ENCODE measurements at places on chromosomes 7 and 10.

DNA sequence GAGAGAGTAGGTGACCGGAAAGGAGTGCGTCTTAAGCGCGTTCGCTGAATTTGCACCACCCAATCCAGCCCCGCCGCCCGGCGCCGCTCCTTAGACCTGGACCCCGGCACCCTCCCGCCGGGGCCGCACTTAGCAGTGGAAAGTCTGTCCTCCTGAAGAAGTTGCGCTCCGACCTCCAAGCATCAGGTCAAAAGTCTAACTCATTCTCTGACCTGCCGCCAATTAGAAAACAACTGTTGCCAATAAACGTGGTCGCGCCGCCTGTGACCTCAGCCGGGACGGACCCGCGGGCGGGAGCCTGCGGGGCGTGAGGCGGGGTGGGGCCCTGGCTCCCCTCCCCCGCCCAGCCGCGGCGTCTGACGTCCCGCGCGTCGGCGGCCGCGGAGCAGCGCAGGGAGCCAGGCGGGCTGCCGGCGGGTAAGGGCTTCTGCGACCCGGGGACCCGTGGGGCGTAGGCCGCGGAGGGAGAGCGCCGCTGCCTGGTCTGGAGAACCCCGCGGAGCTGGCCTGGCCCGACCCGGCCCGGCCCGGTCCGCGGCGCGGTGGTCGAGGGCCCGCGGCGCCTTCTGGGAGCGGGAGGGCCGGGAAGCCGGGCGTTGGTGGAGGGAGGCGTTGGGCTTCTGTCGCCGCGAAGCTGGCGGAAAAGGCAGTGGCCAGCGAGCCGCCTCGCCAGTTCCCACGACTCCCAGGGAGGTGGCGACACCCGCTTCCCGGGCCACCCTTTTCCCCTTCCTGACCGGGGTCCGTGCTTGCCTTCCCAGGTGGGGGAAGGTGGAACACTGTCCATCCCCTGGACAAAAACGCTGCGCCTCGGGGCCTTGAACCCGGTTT is at the start of gene BCAP29:
Gene BCAP29, plus strand, starts transcription at position 362 of the 831 bp plus-strand sequence. CDS start 527 bp downstream, outside the sequence.
- DNase-seq: peak; percentile 77

DNA sequence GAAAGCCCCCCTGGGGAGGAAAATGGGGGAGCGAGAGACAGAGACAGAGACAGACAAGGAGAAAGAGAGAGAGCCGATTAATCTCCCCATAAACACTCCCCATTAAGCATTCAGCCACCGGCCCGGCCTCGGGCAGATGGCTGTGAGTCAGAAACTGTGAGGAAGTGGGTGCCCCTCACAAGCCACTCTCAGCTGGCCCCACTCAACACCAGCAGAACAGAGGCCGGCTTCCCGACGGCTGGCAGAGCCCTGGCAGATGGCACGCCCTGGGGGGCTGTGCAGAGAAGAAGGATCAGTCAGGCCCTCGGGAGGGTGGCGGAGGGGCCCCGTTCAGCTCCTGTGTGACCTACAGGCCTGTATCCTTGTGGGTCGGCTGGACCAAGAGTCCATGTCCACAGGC is 41.2 kb downstream of the CAMK2B start:
- DNase-seq: no peak

DNA sequence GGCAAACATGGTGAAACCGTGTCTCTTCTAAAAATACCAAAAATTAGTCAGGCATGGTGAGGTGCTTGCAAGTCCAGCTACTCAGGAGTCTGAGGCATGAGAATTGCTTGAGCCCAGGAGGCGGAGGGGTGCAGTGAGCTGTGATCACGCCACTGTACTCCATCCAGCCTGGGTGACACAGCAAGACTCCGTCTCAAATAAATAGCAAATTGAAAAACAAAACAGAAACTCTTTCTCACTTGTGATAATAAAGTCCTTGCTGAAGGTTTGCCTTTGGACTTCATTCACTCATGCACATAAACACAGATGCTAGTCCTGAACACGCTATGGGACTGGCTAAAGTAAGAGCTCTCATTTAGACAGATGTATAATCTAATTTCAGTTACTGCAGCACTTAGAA is 37.6 kb downstream of the ANK3 start:
- DNase-seq: no peak

GRCh38 chr7:3697472-3697871 is 396.4 kb downstream of the SDK1 start:
- no peak for DNase-seq

DNA sequence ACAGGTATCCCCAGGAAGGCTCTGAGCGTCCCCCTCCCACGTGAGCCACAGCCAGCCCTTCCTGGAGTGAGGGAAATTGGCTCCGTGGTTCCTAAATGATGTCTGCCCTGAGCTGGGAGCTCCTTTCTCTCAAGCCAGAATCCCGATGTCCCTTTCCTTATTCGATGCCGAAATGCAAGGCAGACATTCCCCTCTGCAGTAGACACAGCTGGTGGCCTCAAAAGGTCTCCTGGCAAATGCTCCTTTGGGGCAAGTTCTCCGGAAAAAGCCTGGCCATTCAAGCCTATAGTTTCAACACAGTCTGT is 98.9 kb downstream of the HIP1 start:
- DNase-seq: no peak
